ENCODE measurements at places on chromosomes 2 and 18.

DNA sequence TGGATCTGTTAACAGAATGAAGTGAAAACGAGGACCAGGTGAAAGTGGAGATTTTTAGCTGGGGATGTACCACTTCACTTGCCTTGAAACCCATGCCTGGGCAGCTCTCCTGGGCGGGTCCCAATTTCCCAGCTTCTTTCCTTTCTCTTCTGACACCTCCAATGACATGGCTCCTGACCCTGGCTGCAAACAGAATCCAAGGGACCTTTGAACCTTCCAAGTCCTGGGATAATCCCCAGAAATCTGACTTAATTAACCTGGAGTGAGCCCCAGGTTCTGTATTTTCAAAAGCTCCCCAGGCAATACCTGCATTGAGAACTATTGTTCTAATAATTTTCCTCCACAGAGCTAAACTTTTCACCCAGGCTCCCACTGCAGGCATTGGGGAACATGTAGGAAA lies 495.9 kb downstream of the CNTNAP5 start:
- H3K4me3 ChIP-seq: no peak overlapping the region
- DNase-seq: no peak
- H3K27me3 ChIP-seq: no peaks in the 10 kb centered on the region
- no peak overlapping the region for H3K27ac ChIP-seq

GRCh38 chr2:101064125-101064502 lies 62.0 kb downstream of the RPL31 start:
- H3K27me3 ChIP-seq: no peaks in the 10 kb centered on the region
- no peak overlapping the region for H3K4me3 ChIP-seq
- H3K36me3 ChIP-seq: no peaks in the 10 kb centered on the region
- no peaks in the 10 kb centered on the region for H3K4me1 ChIP-seq

- no peaks in the 10 kb centered on the region for H3K27me3 ChIP-seq
- H3K4me3 ChIP-seq: no peak overlapping the region
- DNase-seq: no peak
- no peaks in the 10 kb centered on the region for H3K4me1 ChIP-seq
- no peak overlapping the region for H3K27ac ChIP-seq
Measured at GRCh38 chr2:54261537-54261936, 5.5 kb upstream of the TSPYL6 start.

- no peak overlapping the region for H3K4me3 ChIP-seq
- no peaks in the 10 kb centered on the region for H3K27me3 ChIP-seq
- H3K4me1 ChIP-seq: peaks cover 18% of the 10 kb centered on the region
- DNase-seq: no peak
- no peak overlapping the region for H3K27ac ChIP-seq
Measured at GRCh38 chr2:97982621-97983020, 13.1 kb downstream of the TMEM131 start.

GRCh38 chr2:185268651-185269050 lies 470.0 kb upstream of the FSIP2 start:
- no peak for DNase-seq
- no peak overlapping the region for H3K27ac ChIP-seq
- no peaks in the 10 kb centered on the region for H3K4me1 ChIP-seq

DNA sequence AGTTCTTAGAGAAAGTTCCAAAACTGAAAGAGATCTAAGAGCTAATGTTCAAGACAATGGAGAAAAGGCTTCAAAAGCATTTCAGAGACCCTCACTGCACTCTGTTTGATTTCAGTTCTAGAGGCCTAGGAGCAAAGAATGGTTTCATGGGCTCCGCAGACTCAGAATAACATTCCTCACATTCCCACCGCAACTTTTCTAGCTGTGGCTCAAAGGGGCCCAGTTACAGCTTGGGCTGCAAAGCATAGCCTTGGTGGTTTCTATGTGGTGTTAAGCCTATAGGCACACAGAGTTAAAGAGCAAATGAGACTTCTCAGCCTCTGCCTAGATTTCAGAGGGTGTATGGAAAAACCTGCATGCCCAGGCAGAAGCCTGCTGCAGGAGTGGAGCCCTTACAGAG lies 73.0 kb downstream of the FSIP2 start:
- H3K4me1 ChIP-seq: no peaks in the 10 kb centered on the region
- no peak for DNase-seq
- H3K36me3 ChIP-seq: no peaks in the 10 kb centered on the region
- H3K27ac ChIP-seq: no peak overlapping the region
- no peaks in the 10 kb centered on the region for H3K27me3 ChIP-seq

GRCh38 chr2:88199912-88200682 lies 30.0 kb downstream of the THNSL2 start:
- no peak overlapping the region for H3K27ac ChIP-seq
- H3K4me1 ChIP-seq: peaks cover 9% of the 10 kb centered on the region
- no peaks in the 10 kb centered on the region for H3K36me3 ChIP-seq
- DNase-seq: no peak
- no peak overlapping the region for H3K4me3 ChIP-seq

DNA sequence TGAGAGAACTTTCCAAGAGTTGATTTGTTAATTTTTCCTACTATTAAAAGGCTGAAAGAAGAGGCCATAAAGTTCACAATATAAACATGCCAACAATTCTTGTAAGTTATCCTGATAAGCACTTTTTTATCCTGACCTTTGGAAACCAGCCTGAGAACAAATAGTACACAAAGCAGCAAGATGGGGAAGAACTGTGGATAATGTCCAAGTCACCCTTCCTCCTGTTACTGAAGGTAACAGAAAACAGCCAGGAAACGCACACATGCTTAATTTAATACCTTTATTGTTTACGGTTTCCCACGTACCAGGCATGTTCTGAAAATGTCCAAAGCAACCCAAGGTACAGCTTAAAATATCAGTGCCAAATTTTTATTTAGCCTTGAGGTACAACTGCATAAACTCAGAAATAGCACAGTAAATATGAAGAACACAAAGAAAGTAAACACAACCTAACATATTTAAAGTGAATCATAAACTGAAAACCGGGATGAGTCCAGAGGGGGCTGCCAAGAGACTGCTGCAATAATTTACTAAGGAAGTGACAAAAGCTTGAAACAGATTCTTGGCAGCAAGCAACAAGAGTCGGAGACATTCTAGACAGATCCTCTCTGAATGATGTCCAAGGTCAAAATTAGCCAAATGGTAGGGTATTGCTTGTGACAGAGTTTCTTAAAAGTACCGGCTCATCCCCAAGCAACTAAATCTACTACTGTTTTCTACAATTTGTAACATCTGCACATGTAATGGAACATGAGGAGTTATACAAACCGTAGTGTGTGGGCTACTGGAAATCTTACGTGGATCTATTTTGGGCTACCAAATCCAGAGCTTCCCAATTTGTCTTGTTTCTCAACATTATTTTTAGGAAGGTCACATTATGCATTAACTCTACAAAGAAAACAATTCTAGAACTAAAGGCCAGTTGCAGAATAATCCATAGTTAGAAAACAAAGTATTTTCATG lies 93.2 kb downstream of the CABYR start:
- H3K36me3 ChIP-seq: no peaks in the 10 kb centered on the region
- H3K4me3 ChIP-seq: no peak overlapping the region
- H3K27ac ChIP-seq: no peak overlapping the region
- H3K4me1 ChIP-seq: no peaks in the 10 kb centered on the region

- H3K4me1 ChIP-seq: no peaks in the 10 kb centered on the region
- no peaks in the 10 kb centered on the region for H3K27me3 ChIP-seq
- DNase-seq: no peak
Measured at GRCh38 chr2:185665251-185665814, 73.3 kb upstream of the FSIP2 start.

DNA sequence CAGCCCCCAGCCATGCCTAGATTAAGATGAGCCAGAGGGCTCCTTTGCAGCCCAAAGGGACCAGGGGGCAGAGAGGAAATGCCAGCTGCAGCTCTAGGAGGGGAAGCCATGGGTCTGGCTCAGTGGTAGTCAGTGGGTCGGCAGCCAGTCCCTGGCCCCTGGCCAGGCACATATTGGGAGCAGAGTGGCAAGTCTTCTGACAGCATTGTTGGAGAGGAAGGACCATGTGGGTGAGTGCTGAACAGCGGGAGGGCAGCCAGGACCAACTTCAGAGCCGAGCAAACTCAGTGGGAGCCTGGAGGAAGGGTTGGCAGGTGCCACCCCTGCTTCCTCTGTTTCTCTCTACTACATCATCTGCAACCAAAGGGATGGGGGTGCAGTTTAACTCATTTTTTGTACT lies 140.5 kb upstream of the PELI1 start:
- H3K4me1 ChIP-seq: no peaks in the 10 kb centered on the region
- no peak overlapping the region for H3K27ac ChIP-seq
- DNase-seq: no peak
- H3K4me3 ChIP-seq: no peak overlapping the region

GRCh38 chr2:46308629-46309028 lies 11.4 kb downstream of the EPAS1 start:
- H3K27me3 ChIP-seq: peaks cover 15% of the 10 kb centered on the region
- no peak for DNase-seq
- peaks cover 33% of the 10 kb centered on the region for H3K4me1 ChIP-seq
- H3K36me3 ChIP-seq: peaks cover 23% of the 10 kb centered on the region
- H3K27ac ChIP-seq: no peak overlapping the region

DNA sequence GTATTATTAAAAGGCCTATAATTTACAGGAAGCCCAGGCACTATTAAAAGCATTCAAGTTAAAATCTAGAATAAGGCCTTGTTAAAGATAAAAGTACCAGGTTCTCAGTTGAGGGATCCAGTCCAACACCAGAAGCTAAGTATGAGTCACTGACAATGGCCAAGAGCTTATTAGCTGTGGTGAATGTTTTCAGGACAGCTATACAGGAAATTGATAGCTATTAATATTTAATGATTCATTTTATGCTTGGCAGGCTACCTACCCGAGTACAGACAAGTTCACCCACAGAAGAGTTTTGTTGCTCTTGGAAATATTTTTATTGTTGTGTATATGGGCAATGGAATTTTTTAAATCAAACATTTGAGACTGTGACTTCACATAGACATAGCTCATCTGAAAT lies 729.6 kb upstream of the ZNF804A start:
- H3K4me3 ChIP-seq: no peak overlapping the region
- no peak overlapping the region for H3K27ac ChIP-seq
- H3K27me3 ChIP-seq: no peaks in the 10 kb centered on the region
- DNase-seq: no peak
- no peaks in the 10 kb centered on the region for H3K4me1 ChIP-seq

DNA sequence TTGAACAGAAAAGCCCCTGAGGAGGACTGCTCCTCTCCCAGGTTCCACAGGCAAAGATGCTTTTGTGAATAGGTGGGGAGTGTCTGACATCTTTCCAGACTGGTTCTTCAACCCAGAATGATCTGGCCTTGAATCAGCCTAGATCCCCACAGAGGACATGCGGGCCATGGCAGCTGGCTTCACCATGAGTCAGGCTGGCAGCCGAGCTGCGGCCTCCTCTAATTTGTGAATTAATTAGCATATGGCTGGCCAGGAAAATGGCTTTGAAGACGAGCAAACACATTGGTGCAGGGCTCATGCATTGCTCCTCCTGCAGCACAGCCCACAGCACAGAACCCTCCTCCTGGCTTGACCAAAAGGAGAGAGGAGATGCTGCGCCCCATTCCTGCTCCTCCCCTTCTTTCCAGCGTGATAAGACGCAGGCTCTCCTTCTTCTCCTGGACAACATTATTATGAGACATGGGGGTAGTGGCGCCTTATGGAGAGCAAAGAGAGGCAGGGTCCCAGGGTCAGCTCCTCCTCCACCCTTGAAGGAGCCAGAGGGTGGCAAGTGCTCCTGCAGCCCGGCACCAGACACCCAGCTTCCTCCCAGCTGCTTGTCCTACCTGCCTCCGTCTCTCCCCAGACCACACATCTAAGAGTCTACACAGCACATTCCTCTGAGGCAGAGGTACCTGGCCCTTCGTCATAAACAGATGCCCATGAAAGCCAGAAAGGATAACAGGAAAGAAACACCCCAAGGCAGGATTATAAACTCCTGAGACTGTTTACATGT lies 66.7 kb downstream of the EDAR start:
- H3K4me3 ChIP-seq: no peak overlapping the region
- no peaks in the 10 kb centered on the region for H3K4me1 ChIP-seq
- H3K27me3 ChIP-seq: no peaks in the 10 kb centered on the region
- no peak overlapping the region for H3K27ac ChIP-seq
- no peaks in the 10 kb centered on the region for H3K36me3 ChIP-seq

GRCh38 chr2:217652761-217653639 lies 349.8 kb downstream of the TNS1 start:
- no peaks in the 10 kb centered on the region for H3K36me3 ChIP-seq
- peaks cover 12% of the 10 kb centered on the region for H3K27me3 ChIP-seq
- no peak for DNase-seq

- no peaks in the 10 kb centered on the region for H3K36me3 ChIP-seq
- no peak overlapping the region for H3K4me3 ChIP-seq
- no peaks in the 10 kb centered on the region for H3K4me1 ChIP-seq
- no peak overlapping the region for H3K27ac ChIP-seq
- peaks cover 45% of the 10 kb centered on the region for H3K27me3 ChIP-seq
Measured at GRCh38 chr2:26852405-26853306, 4.7 kb downstream of the DPYSL5 start.

GRCh38 chr18:61605376-61606067 lies 272.3 kb downstream of the CDH20 start:
- no peak overlapping the region for H3K4me3 ChIP-seq
- H3K4me1 ChIP-seq: no peaks in the 10 kb centered on the region
- H3K36me3 ChIP-seq: no peaks in the 10 kb centered on the region
- H3K27ac ChIP-seq: no peak overlapping the region
- DNase-seq: no peak

DNA sequence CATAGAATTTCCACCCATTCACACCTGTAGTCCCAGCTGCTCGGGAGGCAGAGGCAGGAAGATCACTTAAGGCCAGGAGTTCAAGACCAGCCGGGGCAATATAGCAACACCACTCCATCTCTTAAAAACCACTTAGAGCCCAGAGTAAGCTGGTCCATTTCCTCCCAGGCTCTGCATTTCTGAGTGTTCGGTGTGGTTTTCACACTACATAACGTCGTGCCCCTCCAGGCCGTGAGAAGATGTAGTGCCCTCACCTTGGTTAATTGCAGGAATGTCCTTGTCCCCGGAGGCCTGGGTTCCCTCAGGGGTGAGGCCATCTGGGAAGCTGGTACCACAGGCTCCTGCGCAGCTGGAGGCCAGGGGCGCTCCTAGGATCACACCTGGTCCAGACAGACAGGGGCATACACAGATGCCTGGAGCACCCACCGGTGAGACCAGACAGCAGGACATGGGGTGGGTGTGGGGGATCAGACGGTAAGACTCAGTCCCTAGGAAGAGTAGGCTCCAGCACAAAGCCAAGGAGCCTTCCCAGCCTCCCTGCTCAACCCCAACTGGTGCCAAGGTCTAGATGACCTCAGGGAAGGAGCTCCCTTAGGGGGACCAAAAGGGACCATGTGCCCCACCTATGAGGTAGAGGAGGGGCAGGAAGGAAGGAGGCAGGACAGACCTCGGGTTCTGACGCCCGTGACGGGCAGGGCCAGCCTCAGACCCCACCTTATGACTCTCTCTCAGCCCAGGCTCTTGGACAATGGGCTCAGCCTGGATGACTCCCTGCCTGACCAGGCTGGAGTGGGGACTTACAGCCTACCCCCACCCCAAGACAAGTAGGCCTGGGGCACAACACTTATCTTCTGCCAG lies 752 bp downstream of the ASTL start:
- no peak for DNase-seq
- no peaks in the 10 kb centered on the region for H3K27me3 ChIP-seq
- no peak overlapping the region for H3K4me3 ChIP-seq
- no peak overlapping the region for H3K27ac ChIP-seq
- peaks cover 11% of the 10 kb centered on the region for H3K4me1 ChIP-seq

Data from activated T-helper 2 cell treated with anti-CD3 and anti-CD28 coated beads, Interferon-gamma antibody, Interleukin-2, Interleukin-4, amounts not matched to agents 10 μg/mL and 5 μg/mL and 100 μg/mL, durations not matched to agents 14 hours and 24 hours and 36 hours (primary cell).